ENCODE measurements at places on chromosomes 16 and 17. TPM values are rescaled to one million over a fixed set of nuclear protein-coding genes. Genes with fewer than 3 reads are reported as not detected.

DNA sequence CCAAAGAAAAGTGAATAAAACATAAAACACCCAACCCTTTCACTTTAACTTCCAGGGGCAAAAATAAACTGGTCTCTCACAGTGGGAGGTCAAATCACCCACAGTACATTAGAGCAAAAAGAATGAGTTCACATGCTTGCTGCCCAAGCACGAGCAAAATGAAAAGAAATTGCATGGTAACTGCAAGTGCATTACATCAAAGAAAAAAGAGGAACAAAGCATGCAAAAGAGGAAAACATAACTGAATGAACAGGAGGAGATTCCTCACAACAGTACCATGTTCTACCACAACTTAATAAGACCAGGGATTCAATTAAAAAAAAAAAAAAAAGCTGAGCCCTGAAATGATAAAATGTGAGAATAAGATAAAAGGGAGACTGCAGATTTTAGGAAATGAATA, 12.3 kb downstream of the DNAH2 start:
- DNase-seq = no peak

RRAD gene
- 0.12 TPM for total RNA-seq

DNA sequence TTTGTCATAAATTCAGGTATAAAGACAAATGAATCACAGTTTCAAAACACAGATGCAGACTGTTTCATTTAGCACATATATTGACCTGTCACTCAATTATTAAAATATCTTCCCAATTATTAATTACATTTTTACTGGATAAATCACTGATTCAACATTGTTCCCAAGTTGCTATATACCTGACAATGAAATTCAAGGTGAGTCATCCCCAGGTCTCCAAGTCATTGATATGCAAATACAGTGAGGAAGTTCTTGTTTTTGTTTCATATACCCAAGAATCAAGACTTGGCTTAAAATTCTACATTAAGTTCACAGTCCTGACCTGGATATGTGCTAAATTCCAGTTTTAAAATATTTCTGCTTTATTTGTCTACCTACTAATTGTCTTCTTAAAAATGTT, 599.3 kb upstream of the PSMD7 start:
- no peak for DNase-seq

LAT gene
- 2.9 TPM for total RNA-seq

DNA sequence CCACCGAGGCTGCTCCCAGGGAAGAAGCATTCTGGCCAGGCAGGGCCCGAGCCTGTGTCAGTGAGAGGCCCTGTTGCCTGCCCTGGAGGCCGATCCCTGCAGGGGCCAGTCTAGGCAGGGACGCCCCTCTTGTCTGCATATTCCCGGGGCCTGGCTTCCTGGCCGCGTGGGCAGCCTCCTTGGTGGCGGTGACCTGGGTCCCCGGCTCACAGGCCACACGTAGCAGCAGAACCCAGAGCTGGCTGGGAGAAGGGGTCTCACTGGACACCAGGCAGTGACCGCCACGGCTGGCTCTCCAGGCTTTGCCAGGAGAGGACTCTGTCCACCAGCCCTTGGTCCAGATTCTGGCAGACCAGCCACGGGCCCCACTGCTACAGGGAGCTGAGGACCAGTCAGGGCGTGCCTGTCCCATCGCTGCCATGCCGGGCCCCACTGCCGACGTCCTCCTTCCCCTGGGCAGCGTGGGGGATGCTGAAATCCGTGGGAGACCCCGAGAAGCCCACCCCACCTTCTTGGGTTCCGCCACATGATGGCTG, 3.7 kb upstream of the CACNA1H start:
- DNase-seq = no peak
